ENCODE measurements at places on chromosomes 5 and 9.

DNA sequence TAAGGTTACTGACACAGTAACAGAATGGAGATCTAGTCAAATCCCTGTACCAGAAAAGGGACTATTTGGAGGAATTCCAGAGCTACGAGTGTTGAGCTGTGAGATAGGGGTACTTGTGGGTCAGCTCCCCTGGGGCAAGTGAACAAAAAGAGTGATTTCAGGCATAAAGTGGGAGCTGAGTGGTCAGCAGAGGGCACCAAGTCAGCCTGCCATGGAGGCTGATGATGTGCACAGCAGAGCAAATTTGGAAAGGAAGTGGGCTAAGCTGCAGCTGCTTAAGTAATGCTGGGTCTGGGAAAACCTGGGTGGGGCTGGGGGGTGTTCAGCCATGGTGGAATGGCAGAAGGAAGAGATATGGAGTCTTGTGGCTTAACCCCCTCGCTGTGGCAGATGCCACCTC lies 327.9 kb downstream of the NTRK2 start:
- no peak for DNase-seq

DNA sequence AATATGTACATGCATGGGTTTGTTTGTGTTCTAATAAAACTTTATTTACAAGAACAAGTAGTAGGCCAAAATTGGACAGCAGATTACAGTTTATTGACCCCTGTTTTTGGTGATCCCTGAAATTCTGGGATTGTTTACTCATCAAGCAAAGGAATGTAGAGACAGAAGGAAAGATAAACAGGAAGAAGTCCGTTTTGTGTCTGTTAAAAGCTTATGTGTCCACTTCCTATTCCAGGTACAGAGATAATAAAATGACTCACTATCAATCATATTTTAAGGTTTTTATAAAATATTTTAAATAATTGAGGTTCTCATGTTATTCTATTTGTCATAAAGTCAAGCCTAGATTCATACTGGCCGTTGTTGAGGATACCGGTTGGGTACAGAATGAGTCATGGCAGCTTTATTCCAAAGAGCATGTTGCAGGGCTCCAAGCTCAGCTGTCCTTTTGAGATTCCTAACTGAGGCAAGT lies 214.9 kb upstream of the DAB2 start:
- no peak for DNase-seq

DNA sequence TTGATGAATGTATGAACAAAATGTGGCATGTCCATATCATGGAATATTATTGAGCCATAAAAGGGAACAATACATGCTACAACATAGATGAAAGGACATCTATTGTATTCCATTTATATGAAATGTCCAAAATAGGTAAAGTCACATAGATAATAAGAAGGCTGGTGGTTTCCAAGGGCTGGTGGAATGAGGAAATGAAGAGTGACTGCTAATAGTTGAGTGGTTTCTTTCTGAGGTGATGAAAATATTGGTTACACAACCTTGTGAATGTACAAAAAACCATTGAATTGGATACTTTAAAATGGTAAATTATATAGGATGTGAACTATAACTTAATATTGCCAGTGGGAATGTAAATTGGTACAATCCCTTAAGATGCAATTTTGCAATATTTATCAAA lies 5.2 kb downstream of the ARSB start:
- DNase-seq, result no peak

DNA sequence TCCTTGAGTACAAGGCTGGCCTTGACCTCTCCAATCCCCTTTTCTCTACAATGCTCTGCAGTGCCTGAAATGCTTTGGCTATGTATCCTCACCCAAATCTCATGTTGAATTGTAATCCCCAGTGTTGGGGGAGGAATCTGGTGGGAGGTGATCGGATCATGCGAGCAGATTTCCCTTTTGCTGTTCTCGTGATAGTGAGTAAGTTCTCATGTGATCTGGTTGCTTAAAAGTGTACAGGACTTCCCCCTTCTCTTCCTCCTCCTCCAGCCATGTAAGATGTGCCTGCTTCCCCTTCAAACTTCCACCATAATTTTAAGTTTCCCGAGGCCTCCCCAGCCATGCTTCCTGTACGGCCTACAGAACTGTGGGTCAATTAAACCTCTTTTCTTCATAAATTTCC lies 28.5 kb upstream of the AKNA start:
- no peak for DNase-seq

GRCh38 chr5:73125289-73125688 lies 4.9 kb downstream of the TMEM171 start:
- no peak for DNase-seq
